ENCODE measurements at places on chromosomes 5 and 9. TPM values are rescaled to one million over a fixed set of nuclear protein-coding genes. Genes with fewer than 3 reads are reported as not detected.

The FOXD4L5 gene
- polyA plus RNA-seq: 0.09 TPM

The SLC45A2 gene
- 1.8 TPM for polyA plus RNA-seq

The AQP3 gene
- 99.3 TPM for polyA plus RNA-seq

The SLC27A6 gene
- 6.0 TPM for polyA plus RNA-seq

The FCN2 gene
- not detected for polyA plus RNA-seq

The MYORG gene
- 23.4 TPM for polyA plus RNA-seq

DNA sequence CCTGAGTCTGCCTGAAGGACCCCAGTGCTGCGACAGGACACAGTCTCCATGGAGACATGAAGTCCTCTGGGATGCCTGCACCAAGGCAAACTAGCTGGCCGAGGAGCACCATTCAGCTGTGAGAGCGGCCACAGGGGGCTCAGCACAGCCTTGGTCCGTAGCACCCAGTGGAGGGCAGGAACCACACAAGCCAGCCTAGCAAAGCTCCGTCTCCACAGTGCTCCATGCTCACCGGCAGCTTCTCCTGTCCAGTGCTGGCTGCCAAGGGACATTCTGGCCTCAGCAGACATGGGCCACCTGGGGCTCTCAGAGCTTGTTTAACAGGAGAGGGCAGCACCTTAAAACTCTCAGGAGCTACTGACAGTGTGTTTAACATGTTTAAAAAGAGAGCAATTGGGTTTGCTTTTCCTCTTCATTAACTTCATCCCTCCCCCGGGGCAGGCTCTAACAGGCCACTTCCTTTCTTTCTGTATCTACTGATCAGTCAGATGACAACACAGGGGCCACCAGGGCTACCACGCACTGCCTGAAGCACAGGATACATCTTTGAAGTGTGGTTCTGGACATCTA lies 57.0 kb downstream of the SECISBP2 start:
- no peak for DNase-seq
- no peaks in the 10 kb centered on the region for H3K4me1 ChIP-seq
- no peak overlapping the region for H3K4me3 ChIP-seq
- H3K27me3 ChIP-seq: no peaks in the 10 kb centered on the region
- no peak overlapping the region for H3K27ac ChIP-seq

- no peaks in the 10 kb centered on the region for H3K27me3 ChIP-seq
- H3K4me3 ChIP-seq: no peak overlapping the region
- H3K27ac ChIP-seq: peak overlapping the region; percentile 96
- no peaks in the 10 kb centered on the region for H3K36me3 ChIP-seq
- peaks cover 37% of the 10 kb centered on the region for H3K4me1 ChIP-seq
Measured at GRCh38 chr9:130847306-130848217, 12.5 kb downstream of the ABL1 start.

GRCh38 chr9:96015876-96016686 lies 140.6 kb downstream of the ERCC6L2 start:
- H3K4me3 ChIP-seq: no peak overlapping the region
- peaks cover 5% of the 10 kb centered on the region for H3K4me1 ChIP-seq
- no peak for DNase-seq

DNA sequence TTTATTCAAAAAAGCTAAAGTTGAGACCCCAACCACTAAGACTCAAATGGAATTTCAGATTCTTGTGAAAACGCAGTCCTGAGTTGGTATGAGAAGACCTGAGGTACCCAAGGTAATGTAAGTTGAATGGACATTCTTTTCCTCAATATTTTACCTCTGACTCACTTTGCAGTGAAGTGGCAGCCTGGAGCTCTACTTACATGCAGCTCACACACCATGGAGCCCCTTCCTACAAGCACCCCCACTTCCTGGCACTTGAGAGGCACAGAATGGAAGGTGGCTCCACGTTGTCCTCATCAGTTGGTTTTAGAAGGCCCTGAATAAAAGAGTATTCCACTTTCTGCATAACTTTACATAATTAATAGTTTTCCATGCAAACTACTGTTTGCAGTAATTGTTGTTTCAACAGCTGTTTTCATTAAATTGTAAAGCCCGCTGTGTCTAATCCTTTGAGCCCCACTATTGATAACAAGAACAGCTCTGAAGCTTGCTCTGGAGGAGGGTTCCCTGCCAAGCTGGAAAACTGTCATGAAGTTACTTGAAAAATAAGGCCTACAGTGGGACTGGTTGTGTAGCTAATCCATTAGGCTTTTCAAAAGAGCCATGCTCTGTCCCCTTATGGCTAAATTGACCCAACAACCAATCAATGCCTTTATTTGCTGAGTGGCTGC lies 102.2 kb upstream of the SPATA31D4 start:
- no peaks in the 10 kb centered on the region for H3K36me3 ChIP-seq
- H3K27ac ChIP-seq: no peak overlapping the region
- H3K4me3 ChIP-seq: no peak overlapping the region
- H3K4me1 ChIP-seq: peaks cover 8% of the 10 kb centered on the region

- H3K4me1 ChIP-seq: peaks cover 16% of the 10 kb centered on the region
- no peaks in the 10 kb centered on the region for H3K36me3 ChIP-seq
- peaks cover 92% of the 10 kb centered on the region for H3K27me3 ChIP-seq
- peak; percentile 47 for DNase-seq
Measured at GRCh38 chr5:123094919-123095797, 6.1 kb downstream of the PRDM6 start.
